ENCODE measurements at places on chromosomes 7 and 10. TPM values are rescaled to one million over a fixed set of nuclear protein-coding genes. Genes with fewer than 3 reads are reported as not detected.

GRCh38 chr10:102312683-102313082 is 67.4 kb downstream of the GBF1 start:
- no peak for DNase-seq

GRCh38 chr10:74011770-74012169 is 13.9 kb downstream of the VCL start:
- no peak for DNase-seq

DNA sequence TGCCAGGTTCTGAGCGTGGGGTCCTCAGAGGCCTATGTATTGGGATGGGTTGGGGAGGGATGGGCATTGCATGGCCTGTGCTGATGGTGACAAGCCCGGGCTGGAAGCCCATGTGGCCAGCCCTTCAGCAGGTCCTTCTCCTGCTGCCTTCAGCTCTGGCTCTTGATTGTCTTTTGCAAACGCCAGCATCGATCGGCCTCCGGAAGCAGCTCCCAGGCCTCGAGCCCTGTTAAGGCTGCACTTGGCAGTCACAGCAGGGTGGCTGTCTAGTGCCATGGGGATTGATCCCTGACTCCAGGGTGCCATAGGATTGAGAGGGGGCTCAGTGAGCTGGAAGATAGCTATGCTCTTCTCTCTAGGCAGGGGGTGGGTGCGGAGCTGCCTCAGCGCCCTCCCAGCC is 51.4 kb downstream of the CDH23 start:
- no peak for DNase-seq

- DNase-seq: peak; percentile 14
These were observed 127.3 kb upstream of the PCBD1 start for GRCh38 chr10:71015674-71016073.

GRCh38 chr7:99383791-99384370 is 9.4 kb downstream of the ARPC1B start:
- DNase-seq: no peak

DNA sequence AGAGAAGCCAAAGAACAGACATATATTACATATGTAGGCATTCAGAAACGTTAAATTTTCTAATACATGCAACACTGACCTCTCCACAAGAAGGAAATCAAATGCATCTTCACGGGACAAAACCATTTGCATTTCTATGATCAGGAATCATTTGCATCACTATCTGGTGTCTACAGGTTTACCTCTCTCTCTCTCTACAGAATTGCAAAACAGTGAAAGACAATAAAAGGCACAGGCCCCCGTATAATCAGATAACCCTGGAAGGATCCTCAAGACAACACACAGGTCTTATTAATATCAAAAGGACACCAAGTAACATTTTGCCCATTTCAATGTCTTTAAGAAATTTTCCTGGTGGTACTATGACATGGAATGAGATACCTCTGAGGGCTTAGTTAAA is 306.3 kb downstream of the GPAM start:
- no peak for DNase-seq

- no peak for DNase-seq
These were observed 2.2 kb downstream of the STRIP2 start for GRCh38 chr7:129436335-129436923.

- no peak for DNase-seq
These were observed 83.1 kb upstream of the MPP7 start for GRCh38 chr10:28385748-28386502.

- no peak for DNase-seq
These were observed 10.6 kb downstream of the VOPP1 start for GRCh38 chr7:55561690-55562089.

DNA sequence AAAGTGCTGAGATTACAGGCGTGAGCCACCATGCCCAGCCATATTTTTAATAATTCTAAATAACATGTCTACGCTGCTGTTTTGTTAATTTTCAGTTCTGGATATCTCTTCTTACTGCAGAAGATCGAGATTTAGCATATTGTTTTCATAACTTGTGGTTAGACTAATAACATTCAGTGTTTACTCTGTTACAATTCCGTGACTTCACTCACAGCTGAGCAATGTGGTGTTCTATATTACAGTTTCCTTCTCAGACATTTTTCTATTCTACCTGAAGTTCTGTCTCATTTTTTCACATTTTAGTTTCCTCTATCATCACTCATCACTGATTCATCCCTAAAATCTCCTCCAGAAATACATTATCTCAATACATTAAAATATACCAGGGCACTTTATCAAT is 10.9 kb downstream of the RNF32 start:
- no peak for DNase-seq

Gene SCIN
- total RNA-seq: under 0.01 TPM

Gene PLCE1
- total RNA-seq: under 0.01 TPM

Gene SPDYE5
- under 0.01 TPM for total RNA-seq

Gene PIP4K2A
- total RNA-seq: 43.6 TPM

Gene OTUD1
- total RNA-seq: 16.2 TPM
